ENCODE measurements at places on chromosomes 4 and X. TPM values are rescaled to one million over a fixed set of nuclear protein-coding genes. Genes with fewer than 3 reads are reported as not detected.

The AMOT gene
- total RNA-seq = not detected

The SYTL4 gene
- total RNA-seq = 3.9 TPM

The CXCL13 gene
- not detected for total RNA-seq

The CT45A2 gene
- total RNA-seq = not detected

The FAM199X gene
- 18.3 TPM for total RNA-seq

The DKK2 gene
- not detected for total RNA-seq

The ZNF711 gene
- 0.84 TPM for total RNA-seq

The WNK3 gene
- 0.01 TPM for total RNA-seq

The SOX3 gene
- total RNA-seq = not detected

The HTN3 gene
- total RNA-seq = not detected

The SCOC gene
- total RNA-seq = 28.4 TPM

The HNRNPD gene
- 232 TPM for total RNA-seq

The RAP1GDS1 gene
- total RNA-seq = 23.8 TPM

The RIBC1 gene
- total RNA-seq = 0.53 TPM

The TBC1D8B gene
- 1.2 TPM for total RNA-seq

The ATP2B3 gene
- 0.10 TPM for total RNA-seq

The AMBN gene
- total RNA-seq = not detected

The COL25A1 gene
- not detected for total RNA-seq

The GPR173 gene
- not detected for total RNA-seq

The OSTC gene
- 94.0 TPM for total RNA-seq

The KCNE5 gene
- 0.24 TPM for total RNA-seq

The TSPAN6 gene
- 41.9 TPM for total RNA-seq

The HERC5 gene
- 3.9 TPM for total RNA-seq

The IL1RAPL1 gene
- not detected for total RNA-seq

The FGG gene
- 9.9 TPM for total RNA-seq

The SOWAHB gene
- total RNA-seq = 0.05 TPM

The TCEAL6 gene
- not detected for total RNA-seq

The PRDM5 gene
- total RNA-seq = 5.1 TPM

The CT45A10 gene
- 0.22 TPM for total RNA-seq

The FAAH2 gene
- total RNA-seq = 0.13 TPM

The TEX13A gene
- total RNA-seq = not detected

The ABCB7 gene
- 16.8 TPM for total RNA-seq

The CFAP99 gene
- not detected for total RNA-seq

The GYG2 gene
- 3.7 TPM for total RNA-seq

The AWAT2 gene
- not detected for total RNA-seq

The FAT4 gene
- total RNA-seq = 2.0 TPM

The FABP2 gene
- total RNA-seq = not detected

The ZXDA gene
- 1.8 TPM for total RNA-seq

The H2BW1 gene
- not detected for total RNA-seq

The ADRA2C gene
- 11.9 TPM for total RNA-seq

The CSAG1 gene
- not detected for total RNA-seq

The ADH1A gene
- total RNA-seq = not detected

The FSTL5 gene
- total RNA-seq = not detected

The SSX4 gene
- total RNA-seq = not detected

The DNAAF6 gene
- total RNA-seq = not detected

Data from A549 treated with Mapracorat at 1 μM for 4 hours (cell line).